Bronchus fibroblast of lung (primary cell): ENCODE measurements at places on chromosomes 3 and 15. TPM values are rescaled to one million over a fixed set of nuclear protein-coding genes. Genes with fewer than 3 reads are reported as not detected.

The POLG gene
- total RNA-seq, result 64.4 and 68.5 TPM in 2 replicates

The FRMD5 gene
- 0.84 and 0.89 TPM in 2 replicates for total RNA-seq

The CFAP91 gene
- total RNA-seq, result 0.45 and 0.50 TPM in 2 replicates

The PLCH1 gene
- 0.30 TPM in 1 of 2 replicates, not detected in the other for total RNA-seq

The ESYT3 gene
- 0.17 TPM in 1 of 2 replicates, not detected in the other for total RNA-seq

The SMCO1 gene
- 0.15 and 0.34 TPM in 2 replicates for total RNA-seq

The ZCWPW2 gene
- 0.34 and 0.74 TPM in 2 replicates for total RNA-seq

The CSPG5 gene
- total RNA-seq, result 0.15 and 0.17 TPM in 2 replicates

The PAK6 gene
- 3.5 TPM in 1 of 2 replicates, not detected in the other for total RNA-seq

The THPO gene
- total RNA-seq, result not detected in 2 replicates

The SEMA3G gene
- not detected in 2 replicates for total RNA-seq

The CD200 gene
- 3.0 and 5.0 TPM in 2 replicates for total RNA-seq
